ENCODE measurements at places on chromosomes 3 and 15. TPM values are rescaled to one million over a fixed set of nuclear protein-coding genes. Genes with fewer than 3 reads are reported as not detected.
A peak's percentile ranks its signal among the peaks of the same experiment; 100 is the strongest.

GRCh38 chr15:68418611-68419161, 13.3 kb downstream of the ITGA11 start:
- peak overlapping the region; percentile 86 for H3K27ac ChIP-seq
- DNase-seq = peak; percentile 74
- no peak overlapping the region for H3K4me3 ChIP-seq
- H3K4me1 ChIP-seq = peaks cover 81% of the 10 kb centered on the region
- H3K36me3 ChIP-seq = peaks cover 53% of the 10 kb centered on the region
- H3K27me3 ChIP-seq = no peaks in the 10 kb centered on the region

DNA sequence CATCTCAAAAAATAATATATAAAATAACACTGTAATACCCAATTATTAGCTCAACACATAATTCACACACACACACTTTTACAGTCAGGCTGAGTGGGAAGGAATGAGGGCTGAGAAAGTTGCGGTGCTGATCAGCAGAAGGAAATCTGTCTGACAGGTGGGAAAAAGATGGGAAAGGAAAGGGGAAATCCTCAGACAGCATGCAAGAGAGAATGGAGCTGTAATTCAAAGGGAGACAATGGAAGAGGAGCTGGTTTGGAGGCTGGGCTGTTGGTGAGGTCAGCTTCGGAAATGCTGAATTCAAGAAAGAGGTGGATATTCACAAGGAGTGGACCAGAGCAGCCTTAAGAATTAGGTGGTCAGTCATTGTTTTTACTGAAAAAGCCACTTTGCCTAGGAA, 121.6 kb upstream of the LMOD3 start:
- peaks cover 9% of the 10 kb centered on the region for H3K4me1 ChIP-seq
- DNase-seq = no peak
- H3K27ac ChIP-seq = no peak overlapping the region
- H3K36me3 ChIP-seq = no peaks in the 10 kb centered on the region
- no peak overlapping the region for H3K4me3 ChIP-seq

Gene CHRD
- total RNA-seq = 2.7 TPM

DNA sequence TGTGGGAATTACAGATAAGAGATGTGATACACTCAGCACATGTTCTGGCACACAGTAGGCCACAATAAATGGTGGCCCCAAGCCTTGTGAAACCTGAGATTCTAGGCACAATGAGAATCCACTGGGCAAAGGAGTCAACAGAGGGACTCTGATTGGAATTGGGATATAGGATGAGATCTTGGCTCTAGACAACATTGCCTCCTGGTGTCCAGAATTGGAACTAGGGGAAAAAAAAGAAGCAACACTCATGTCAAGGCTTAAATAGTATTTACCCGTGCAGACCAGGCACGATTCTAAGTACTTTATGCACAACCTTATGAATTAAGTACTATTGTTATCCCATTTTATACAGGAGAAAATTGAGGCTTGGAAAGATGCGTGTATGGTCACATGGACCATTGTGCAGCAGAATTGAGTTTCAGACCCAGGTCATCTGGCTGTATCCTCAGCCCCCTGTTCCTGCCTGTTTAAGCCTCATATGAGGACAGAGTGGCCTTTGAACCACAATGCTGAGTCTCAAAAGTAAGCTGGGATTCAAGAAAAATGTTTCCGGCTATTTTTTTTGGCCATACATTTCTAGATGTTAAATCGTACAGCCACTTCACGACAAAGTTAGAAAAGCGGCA, 124.8 kb downstream of the SV2B start:
- H3K4me3 ChIP-seq = no peak overlapping the region
- no peaks in the 10 kb centered on the region for H3K36me3 ChIP-seq
- no peak overlapping the region for H3K27ac ChIP-seq
- no peaks in the 10 kb centered on the region for H3K4me1 ChIP-seq
- no peak for DNase-seq
- no peaks in the 10 kb centered on the region for H3K27me3 ChIP-seq

DNA sequence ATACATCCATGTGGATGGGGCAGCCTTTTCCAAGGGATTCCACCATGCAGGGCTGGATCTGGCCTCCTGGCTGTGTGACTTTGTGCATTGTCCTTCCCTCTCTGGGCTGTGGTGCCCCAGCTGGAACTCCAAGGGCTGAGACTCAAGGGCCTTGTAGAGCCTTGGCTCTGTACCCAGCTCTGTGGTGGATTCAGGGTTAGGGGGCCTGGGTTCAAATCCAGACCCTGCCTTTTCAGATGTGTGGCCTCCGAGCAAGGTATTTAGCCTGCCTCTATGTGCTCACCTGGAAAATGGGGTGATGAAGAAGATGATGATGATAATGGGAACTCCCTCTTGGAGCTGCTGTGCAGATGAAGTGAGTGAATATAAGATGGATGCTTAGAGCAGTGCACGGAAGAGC, 161.9 kb downstream of the WNT7A start:
- H3K36me3 ChIP-seq = no peaks in the 10 kb centered on the region
- no peak overlapping the region for H3K27ac ChIP-seq
- peaks cover 4% of the 10 kb centered on the region for H3K27me3 ChIP-seq
- no peaks in the 10 kb centered on the region for H3K4me1 ChIP-seq

DNA sequence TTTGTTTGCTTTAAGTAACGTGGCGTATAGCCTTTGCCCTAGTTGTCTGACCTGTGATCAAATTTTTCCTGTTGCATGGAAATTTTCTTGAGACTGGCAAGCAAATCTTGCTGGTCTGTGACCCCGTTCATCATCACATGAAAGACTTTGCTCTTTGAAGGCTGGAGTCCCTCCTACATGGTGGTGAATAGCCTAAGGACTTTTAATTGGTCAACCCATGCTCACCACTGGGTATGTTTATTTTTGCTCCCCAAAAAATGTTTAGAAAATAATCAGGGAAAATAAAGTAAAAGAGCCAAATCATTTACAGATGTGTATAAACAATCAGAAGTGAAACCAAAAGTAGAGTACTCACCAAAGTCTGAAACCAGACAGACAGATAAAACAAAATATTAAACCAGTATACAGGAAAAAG, 1075.3 kb upstream of the ALCAM start:
- DNase-seq = no peak
- H3K4me1 ChIP-seq = peaks cover 25% of the 10 kb centered on the region
- H3K36me3 ChIP-seq = peaks cover 2% of the 10 kb centered on the region

DNA sequence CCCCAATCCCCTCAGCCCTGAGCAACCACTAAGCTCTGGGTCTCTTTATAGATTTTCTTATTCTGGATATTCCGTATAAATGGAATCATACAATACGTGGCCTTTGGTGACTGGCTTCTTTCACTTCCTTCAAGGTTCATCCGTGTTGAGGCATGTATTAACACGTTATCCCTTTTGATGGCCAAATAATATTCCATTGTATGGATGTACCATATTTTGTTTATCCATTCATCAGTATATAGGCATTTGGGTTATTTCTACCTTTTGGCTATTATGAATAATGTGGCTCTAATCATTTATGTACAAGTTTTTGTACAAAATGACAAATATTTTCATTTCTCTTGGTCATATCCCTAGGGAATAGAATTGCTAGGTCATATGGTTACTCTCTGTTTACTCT, 284.4 kb downstream of the FAM43A start:
- H3K4me3 ChIP-seq = no peak overlapping the region
- peaks cover 2% of the 10 kb centered on the region for H3K36me3 ChIP-seq
- DNase-seq = no peak
- H3K27me3 ChIP-seq = peaks cover 58% of the 10 kb centered on the region

Gene OR5K2
- total RNA-seq = not detected

Gene SLC9C1
- total RNA-seq = not detected

GRCh38 chr3:143277531-143277930, 158.0 kb downstream of the CHST2 start:
- H3K4me1 ChIP-seq = peaks cover 7% of the 10 kb centered on the region
- H3K4me3 ChIP-seq = no peak overlapping the region
- DNase-seq = no peak
- H3K36me3 ChIP-seq = peaks cover 3% of the 10 kb centered on the region
- no peak overlapping the region for H3K27ac ChIP-seq

DNA sequence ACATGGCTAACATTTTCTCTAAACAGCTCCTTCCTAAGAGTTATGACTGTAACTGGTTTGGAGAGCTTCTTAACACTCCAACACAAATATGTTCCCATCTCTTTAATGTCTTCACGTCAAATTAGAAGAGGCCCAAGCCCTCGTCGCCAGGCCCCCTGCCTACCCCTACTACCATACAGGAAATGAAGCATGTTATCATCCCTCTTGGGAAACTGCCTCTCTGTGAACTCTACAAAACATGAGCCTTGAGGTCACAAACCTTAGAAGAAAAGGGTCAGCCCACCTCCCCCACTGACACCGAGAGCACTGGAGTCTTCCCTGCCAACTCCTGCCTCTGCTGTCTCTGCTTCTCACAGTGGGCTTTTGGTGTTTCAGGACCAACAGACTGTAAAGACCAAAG, 243.1 kb upstream of the STT3B start:
- H3K4me3 ChIP-seq = no peak overlapping the region
- H3K4me1 ChIP-seq = peaks cover 17% of the 10 kb centered on the region
- no peak for DNase-seq
- no peak overlapping the region for H3K27ac ChIP-seq

DNA sequence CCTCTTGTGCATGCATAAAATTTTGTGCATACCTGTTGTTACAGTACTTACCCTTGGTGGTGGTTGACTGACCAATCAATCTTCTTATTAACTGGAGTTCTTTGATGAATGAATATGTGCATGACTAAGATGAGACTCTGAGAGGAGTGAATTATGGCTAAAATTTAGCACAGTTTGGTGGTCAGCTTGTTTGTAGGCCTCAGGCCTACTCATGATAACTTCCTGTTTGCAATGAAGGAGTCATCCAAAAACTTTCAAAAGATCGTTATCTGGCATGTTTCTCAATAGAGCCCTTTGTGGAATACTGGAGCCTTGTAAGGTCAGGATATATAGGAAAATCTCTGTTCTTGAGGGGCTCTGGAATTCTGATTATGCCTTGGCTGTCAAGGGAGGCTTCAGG, 66.5 kb downstream of the LEKR1 start:
- no peak overlapping the region for H3K27ac ChIP-seq
- H3K4me1 ChIP-seq = peaks cover 20% of the 10 kb centered on the region
- no peaks in the 10 kb centered on the region for H3K36me3 ChIP-seq
- no peak for DNase-seq
- no peaks in the 10 kb centered on the region for H3K27me3 ChIP-seq

DNA sequence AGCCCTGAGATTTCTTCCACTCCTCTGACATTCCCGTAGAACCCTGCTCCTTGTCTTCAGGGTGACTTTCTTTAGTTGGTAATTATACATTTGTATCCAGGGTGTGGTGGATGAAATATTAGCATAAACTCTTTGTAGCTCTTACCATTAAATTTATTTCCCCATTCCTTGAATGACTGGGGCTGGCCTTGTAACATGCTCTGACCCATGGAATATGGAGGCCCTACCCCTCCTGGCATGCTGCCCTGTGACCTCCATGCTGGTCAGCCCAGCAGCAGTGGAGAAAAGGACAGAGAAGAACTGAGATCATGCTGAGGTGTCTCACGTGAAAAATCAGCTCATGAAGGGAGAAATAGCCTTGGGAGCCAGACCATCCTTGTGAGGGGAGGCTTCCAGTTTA, 96.1 kb upstream of the PROK2 start:
- H3K4me1 ChIP-seq = peaks cover 10% of the 10 kb centered on the region
- H3K27me3 ChIP-seq = peaks cover 63% of the 10 kb centered on the region
- no peaks in the 10 kb centered on the region for H3K36me3 ChIP-seq
- no peak overlapping the region for H3K4me3 ChIP-seq
- H3K27ac ChIP-seq = no peak overlapping the region

Gene NIPA2
- 57.1 TPM for total RNA-seq

Gene SKOR1
- 0.42 TPM for total RNA-seq

- no peak overlapping the region for H3K27ac ChIP-seq
- no peaks in the 10 kb centered on the region for H3K36me3 ChIP-seq
- peaks cover 2% of the 10 kb centered on the region for H3K4me1 ChIP-seq
- DNase-seq = no peak
Measured at GRCh38 chr3:117998071-117998470, 1036.6 kb downstream of the IGSF11 start.

DNA sequence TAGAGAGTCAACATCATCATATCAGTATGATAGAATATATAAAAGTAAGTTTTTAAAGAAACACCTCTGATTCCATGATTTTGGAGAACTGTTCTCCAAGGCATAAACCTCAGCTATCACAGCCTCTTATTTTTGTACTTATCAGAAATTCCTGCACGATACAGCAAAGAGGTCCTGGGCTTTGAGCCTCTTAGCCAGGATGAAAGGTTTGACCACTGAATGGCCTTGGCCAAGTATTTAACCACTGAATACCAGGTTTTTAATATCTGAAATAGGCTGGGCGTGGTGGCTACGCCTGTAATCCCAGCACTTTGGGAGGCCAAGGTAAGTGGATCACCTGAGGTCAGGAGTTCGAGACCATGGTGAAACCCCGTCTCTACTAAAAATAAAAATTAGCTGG, 1.9 kb upstream of the FAM174B start:
- H3K4me1 ChIP-seq = peaks cover 19% of the 10 kb centered on the region
- peaks cover 41% of the 10 kb centered on the region for H3K27me3 ChIP-seq
- DNase-seq = no peak
- peaks cover 4% of the 10 kb centered on the region for H3K36me3 ChIP-seq

GRCh38 chr3:129560269-129560787, 17.4 kb downstream of the H1-8 start:
- peak overlapping the region; percentile 64 for H3K4me3 ChIP-seq
- H3K4me1 ChIP-seq = peaks cover 71% of the 10 kb centered on the region
- H3K36me3 ChIP-seq = peaks cover 36% of the 10 kb centered on the region
- H3K27ac ChIP-seq = peak overlapping the region; percentile 96

Gene RETNLB
- not detected for total RNA-seq

- H3K27me3 ChIP-seq = peaks cover 11% of the 10 kb centered on the region
- H3K4me1 ChIP-seq = no peaks in the 10 kb centered on the region
- H3K36me3 ChIP-seq = no peaks in the 10 kb centered on the region
- no peak overlapping the region for H3K4me3 ChIP-seq
- DNase-seq = no peak
Measured at GRCh38 chr15:80660119-80660518, 35.0 kb upstream of the ABHD17C start.

- DNase-seq = no peak
- peaks cover 31% of the 10 kb centered on the region for H3K4me1 ChIP-seq
- H3K4me3 ChIP-seq = no peak overlapping the region
Measured at GRCh38 chr3:157789162-157789561, 285.9 kb upstream of the VEPH1 start.

DNA sequence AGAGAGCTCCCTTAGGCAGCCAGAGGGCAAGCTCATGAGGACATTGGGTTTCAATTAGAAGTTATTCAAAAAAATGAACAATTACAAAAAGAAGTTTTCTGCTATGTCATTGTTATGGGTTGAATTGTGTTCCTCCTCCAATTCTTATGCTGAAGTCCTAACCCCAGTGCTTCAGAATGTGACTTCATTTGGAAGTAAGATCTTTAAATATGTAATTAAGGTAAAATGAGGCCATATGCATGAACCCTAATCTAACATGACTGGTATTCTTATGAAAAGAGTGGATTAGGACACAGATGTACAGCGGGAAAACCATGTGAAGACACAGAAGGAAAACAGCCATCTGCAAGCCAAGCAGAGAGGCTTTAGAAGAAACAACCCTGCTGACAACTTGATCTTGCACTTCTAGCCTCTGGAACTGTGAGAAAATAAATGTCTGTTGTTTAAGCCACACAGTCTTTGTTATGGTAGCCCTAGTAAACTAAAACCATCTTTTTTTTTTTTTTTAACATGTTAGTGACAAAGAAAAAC, 929.6 kb downstream of the EPHA3 start:
- no peak for DNase-seq
- H3K27me3 ChIP-seq = no peaks in the 10 kb centered on the region
- no peak overlapping the region for H3K4me3 ChIP-seq
- no peaks in the 10 kb centered on the region for H3K36me3 ChIP-seq
- H3K4me1 ChIP-seq = peaks cover 24% of the 10 kb centered on the region
- H3K27ac ChIP-seq = no peak overlapping the region
